Fibroblast of skin of abdomen (primary cell): ENCODE measurements at places on chromosomes 4 and X.

- DNase-seq, result peak; percentile 15
Measured at GRCh38 chr4:88964450-88964849, 92.5 kb downstream of the FAM13A start.

DNA sequence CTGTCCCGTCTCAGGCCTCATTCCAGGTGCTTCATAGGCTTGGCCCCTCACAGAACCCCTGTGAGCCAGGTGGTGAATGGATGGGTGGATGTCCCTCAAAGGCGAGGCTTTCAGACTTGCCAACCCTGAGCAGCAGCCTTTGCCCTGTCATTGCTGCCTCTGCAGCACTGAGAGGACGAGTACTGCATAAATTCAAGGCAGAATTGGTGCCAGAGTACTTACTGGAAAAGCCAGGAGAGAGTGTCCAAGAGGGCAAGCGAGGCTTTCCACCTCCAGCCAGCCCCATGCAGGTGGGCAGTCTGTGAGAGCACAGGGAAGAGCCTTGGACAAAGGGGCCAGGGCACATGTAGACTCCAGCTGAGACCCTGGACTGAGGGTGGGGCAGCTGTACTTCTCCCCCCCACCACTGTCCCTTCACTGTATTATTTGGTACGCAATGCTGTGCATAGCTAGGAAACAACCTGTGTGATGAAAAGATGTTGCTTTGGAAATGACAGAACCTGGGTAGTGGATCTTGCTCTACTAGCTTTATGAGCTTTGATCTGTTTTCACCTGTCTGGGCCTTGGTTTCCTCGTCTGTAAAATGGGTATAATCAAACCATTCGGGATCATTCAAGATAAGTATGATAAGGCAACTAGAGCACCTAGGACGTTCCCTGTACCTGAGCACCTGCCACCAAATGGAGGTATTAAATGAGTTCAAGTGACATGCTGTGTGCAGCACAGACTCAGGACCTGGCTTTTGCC is 224.9 kb upstream of the PSAPL1 start:
- DNase-seq, result no peak

DNA sequence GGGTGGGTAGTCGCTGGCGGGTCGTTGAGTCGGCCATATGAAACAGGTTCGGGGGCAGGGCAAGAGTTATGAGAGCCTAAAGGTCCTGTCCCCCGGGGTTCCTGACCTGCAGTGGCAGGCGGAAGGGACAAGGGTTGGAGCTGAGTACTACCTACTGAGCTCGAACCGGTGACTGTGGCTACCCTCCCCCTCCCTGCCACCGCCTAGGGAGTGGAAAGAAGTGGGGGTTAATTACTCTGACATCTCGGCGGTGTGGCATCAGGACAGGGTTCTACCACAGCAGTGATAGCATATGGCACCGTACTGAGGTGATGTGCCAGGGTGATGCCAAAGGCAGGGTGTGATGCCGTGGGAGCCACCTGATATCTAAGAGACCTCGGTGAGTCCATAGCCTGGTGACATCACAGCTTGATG is 307 bp downstream of the ATG4A start:
- DNase-seq, result no peak

DNA sequence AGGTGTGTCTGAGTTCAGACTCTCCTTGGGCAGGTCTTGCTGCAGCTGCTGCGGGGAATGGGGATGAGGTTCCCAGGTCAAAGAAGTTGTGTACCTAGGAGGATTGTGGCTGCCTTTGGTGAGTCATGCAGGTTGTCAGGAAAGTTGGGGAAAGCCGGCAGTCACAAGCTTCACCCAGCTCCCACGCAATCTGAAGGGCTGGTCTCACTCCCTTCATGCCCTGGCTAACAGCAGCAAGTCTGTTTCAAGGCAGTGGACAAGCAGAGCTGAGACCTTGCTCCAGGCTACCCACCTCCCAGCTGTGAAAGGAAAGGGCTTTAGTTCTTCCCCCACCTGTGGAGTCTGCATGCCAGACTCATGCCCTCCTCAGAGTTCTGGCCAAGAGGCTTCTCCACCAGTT is 287.2 kb downstream of the DTHD1 start:
- no peak for DNase-seq

DNA sequence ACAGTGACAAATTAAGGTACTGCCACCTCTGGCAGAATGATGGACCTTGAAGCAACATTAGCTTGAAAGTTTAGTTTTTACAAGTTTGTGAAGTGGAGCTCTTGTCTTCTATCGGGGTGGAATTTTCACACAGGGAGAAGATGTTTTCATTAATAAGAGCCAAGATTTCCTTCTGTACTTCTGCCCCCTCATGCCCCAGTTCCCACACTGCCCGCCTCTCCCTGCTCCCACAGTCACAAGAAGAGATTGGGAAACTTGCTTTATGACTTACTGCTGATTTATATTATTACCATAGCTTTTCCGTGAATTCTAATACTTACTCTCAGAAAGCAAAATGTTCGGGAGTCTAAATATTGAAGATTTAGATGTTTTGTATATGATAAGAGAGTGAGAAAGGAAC is 539.8 kb upstream of the ARX start:
- DNase-seq, result no peak

GRCh38 chrX:39767446-39767845 is 330.3 kb downstream of the BCOR start:
- no peak for DNase-seq

- DNase-seq, result peak; percentile 38
Measured at GRCh38 chr4:140856621-140857062, 100.5 kb upstream of the TBC1D9 start.

GRCh38 chr4:2402048-2402842 is 16.2 kb downstream of the ZFYVE28 start:
- no peak for DNase-seq

GRCh38 chrX:38220024-38220414 is 652 bp downstream of the SRPX start:
- DNase-seq, result peak; percentile 58

GRCh38 chr4:853416-853781 is 27.5 kb upstream of the CPLX1 start:
- no peak for DNase-seq

DNA sequence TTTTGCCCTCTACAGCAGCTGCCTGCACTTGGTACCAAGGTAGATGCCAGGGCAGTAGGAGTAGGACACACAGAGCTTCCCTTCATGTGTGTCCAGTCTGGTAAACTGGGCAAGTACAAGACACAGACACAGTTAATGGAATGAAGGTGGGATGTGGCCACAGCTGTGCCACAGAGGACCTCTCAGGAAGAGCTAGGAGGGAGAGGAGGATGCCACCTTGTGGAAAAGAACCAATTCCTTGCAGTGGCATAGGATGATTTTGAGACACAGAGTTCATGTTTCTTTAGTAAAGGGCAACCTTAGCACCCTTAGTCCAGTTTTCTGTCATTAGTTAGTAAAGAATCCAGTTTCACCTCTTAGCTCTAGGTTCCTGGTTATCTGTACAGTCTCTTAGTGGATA is 36.3 kb upstream of the TBC1D14 start:
- no peak for DNase-seq

- DNase-seq, result peak; percentile 82
Measured at GRCh38 chrX:45472968-45473367, 272.3 kb upstream of the DIPK2B start.

DNA sequence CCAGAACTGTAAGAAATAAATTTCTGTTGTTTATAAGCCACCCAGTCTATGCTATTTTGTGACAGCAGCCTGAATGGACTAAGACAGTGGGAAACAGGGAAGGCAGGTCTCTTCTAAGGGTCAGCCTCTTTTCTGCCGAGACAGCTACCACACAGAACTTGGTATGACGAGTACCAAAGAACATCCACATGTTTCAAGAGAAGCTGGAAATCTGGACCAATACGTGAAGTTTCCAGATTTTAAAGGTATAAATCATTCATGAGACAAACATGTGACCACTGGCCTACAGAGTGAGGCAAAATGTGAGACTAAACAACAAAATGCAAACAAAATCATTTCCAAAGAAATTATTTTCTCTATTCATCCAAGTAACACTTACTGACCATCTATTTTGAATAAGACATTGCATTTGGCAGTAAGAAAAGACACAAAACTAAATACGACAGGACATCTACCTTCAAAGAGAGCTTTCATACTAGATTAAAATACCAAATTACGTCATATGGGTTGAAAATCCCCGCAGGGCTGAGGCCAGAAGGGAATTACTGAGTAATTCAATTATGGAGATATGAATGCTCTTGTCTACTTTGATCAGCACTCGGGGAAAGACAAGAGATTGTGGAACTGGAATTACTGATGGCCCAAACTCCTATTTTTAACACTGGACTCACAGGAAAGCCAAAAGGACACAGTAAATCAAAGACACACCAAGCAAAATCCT is 7.2 kb downstream of the SCARB2 start:
- no peak for DNase-seq

DNA sequence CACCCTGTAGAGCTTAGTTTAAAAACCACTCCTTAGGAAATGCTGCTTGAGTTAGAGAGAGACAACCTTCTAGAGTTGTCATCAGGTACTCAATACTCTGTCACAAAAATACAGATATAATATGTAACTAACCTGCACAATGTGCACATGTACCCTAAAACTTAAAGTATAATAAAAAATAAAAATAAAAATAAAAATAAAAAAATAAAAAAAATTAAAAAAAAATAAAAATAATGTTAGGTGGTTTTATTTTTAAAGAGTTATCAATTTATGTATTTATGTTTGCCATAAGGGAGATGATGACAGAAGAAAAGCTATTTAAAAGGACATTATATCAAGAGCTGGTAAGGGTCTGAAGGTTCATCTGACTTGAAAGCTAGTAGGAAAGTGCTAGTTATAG is 397.9 kb downstream of the TMA16 start:
- no peak for DNase-seq

- DNase-seq, result no peak
Measured at GRCh38 chr4:143338313-143338712, 1.6 kb downstream of the GAB1 start.
